ENCODE measurements at places on chromosomes 4 and X. TPM values are rescaled to one million over a fixed set of nuclear protein-coding genes. Genes with fewer than 3 reads are reported as not detected.

DNA sequence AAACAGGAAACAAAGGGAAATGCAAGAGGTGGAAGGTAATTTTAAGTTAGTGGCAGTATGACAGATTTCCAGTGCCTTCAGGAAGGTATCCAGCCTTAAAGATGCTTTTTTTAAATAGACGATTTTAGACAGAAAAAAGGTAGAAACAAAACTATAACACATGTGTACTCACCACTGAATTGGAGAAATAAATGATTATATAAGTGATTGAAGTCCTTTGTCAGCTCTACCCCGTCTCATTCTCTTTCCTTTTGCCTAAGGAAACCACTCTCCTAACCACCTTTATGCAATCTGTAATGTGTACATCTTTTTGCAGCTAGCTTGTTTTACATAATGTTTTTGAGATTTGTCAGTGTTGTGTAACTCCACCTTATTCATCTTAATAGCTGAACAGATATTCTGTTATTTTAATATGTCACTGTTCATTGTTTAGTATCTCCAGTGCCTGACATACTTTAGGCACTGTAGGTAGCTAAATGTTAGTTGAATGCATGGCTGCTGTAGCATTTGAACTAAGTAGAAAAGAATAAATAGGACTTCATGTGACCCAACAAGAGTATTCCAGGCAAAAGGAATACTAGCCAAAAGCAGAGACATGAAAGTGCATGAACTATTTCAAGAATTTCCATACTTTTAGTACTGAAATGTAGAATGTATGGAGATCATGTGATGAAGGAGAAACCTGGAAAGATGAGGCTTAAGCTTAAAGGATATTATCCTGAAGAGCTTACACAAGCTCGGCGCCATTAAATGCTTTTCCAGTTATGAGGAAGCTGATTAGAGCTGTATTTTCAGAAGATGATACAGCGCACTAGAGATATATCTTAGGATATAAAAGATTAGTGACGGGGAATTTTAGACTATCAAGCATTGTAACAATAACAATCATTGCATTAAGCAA, 865 bp downstream of the FAM200B start:
- no peak for DNase-seq

- DNase-seq, result no peak
Observed at GRCh38 chr4:22115262-22115661, 166.7 kb upstream of the KCNIP4 start.

DNA sequence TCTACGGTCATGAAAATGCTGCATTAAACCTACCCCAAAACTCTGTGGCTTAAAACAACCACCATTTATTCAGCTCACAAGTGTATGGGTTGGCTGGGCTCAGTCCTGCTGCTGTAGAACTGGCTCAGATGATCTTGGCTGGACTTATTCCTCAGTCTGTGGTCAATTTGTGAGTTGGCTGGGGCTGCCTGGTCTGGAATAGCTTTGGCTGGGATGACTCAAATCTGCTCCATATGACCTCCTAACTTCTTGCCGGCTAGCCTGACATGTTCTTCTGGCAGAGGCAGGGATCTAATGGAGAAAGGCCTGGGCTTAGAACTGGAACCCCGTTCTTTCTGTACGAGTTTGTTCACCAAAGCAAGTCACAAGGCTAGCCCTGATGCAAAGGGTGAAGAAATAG, 71.7 kb downstream of the CFAP299 start:
- peak; percentile 17 for DNase-seq

DNA sequence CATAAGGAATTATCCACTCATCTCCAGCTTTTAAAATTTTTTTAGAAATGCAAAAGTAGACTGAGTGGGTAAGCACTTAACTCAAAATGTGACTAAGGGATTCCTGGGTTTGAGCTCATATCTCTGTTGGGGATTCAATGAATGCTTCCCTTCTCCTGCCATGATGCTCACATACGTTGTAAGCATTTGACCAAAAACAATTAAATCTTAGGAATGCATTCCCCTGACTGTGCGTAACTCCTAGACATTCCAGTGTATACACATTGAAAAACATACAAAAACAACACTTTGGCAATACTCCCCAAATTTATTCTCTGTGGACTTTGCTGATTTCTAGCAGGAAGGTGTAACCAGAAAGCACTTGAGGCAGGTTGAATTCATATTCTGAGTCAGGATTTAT, 29.8 kb downstream of the SPANXA2 start:
- no peak for DNase-seq

GRCh38 chr4:147942729-147943128, 210.8 kb downstream of the ARHGAP10 start:
- DNase-seq, result no peak

- no peak for DNase-seq
Observed at GRCh38 chrX:85993539-85994197, 53.7 kb downstream of the CHM start.

- DNase-seq, result no peak
Observed at GRCh38 chrX:110267874-110268273, 50.0 kb downstream of the AMMECR1 start.

DNA sequence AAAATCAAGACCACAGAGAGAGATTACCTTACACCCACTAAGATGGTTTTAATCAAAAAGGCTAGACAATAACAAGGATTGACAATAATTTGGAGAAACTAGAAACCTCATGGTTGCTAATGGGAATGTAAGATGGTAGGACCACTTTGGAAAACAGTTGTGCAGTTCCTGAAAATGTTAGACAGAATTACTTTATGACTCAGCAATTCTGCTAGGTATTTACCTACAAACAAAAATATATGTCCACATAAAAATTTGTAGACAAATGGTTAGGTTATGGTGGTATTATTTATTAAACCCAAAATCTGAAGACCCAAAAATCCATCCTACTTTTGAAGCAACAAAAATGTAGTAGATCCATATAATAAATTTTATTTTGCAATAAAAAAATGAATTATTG, 1027.0 kb upstream of the ADGRL3 start:
- no peak for DNase-seq

DNA sequence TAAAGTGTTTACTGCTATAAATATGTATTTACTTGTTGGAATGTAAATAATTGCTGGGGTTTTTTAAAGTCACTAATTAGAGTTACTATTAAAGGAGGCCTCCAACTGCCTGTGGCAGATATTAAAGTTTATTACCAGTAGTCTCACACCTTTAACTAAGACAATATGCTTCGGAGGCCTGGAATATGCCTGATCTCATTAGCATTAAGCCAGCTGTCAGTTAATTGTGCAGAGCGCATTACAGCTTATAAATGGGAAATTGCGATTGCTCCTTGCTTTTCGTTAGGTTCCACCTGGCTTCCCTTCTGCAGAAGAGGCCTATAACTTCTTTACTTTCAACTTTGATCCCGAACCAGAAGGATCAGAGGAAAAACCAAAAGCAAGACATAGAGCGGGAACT, 41.3 kb downstream of the CC2D2A start:
- DNase-seq, result no peak

GRCh38 chr4:26682436-26682835, 98.6 kb downstream of the TBC1D19 start:
- no peak for DNase-seq

DNA sequence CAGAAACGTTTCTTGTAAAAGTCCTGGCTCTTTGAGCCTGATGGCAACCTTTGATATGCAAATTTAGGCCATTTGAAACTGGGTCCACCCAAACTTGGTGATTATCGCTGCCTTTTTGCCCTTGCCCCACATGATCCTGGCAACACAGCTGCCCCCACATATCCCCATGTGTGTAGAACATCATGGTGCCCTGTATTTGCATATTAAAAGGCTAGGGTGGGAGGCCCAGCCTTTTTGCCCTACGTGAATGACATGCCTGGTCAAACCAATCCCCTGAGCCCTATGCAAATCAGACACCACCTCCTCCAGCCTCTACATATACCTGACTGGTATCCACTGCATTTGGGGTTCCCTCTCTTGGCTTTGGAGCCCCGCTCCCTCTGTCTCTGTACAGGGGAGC, 202.4 kb downstream of the MAB21L2 start:
- DNase-seq, result no peak

DNA sequence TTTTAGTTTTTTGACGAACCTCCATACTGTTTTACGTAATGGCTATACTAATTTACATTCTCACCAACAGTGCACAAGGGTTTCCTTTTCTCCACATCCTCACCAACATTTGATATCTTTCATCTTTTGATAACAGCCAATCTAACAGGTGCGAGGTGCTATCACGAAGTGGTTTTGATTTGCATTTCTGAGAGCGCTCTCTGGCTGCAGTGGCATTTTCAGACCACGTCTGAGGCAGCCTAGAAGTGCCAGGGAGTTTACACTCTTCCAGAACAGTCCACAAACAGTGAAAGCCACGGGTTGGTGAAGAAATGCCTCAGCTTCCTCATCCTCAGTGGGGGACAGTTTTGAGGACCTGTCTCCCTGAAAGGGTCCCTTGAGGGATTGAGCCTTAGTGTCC, 471.0 kb downstream of the BCOR start:
- DNase-seq, result no peak

- no peak for DNase-seq
Observed at GRCh38 chr4:140133576-140133975, 20.4 kb downstream of the MAML3 start.

- DNase-seq, result no peak
Observed at GRCh38 chrX:44898411-44899221, 25.6 kb downstream of the KDM6A start.

GRCh38 chrX:29841750-29842149, 373.6 kb upstream of the MAGEB2 start:
- DNase-seq, result no peak

DNA sequence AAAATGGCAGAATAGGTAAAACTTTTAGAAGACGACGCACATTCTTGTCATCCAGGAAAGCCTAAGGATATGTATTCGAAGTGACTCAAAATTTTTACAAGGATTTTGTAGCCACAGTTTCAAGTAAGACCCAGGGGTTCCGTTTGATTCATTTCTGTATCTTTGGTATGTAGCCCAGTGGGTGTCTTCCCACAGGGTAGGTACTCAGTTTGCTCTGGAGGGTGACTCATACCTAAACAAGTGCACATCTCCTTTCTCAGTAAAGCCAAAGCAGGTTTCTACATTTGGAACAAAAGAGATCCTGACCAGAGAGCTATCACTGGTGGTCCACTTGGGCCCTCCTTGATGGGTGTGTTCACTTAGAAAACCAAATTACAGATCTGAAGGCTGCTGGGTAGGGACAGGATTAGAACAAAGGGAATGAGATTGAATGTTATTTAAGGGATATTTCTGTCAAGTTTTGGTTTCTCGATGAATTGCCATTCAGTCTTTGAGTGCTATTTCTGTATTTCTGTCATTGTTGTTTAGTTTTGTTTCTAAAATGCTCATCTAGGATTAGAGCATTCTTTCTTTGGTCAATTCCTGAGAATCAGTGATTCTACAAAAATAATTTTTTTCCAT, 56.1 kb downstream of the PLS3 start:
- DNase-seq, result no peak

DNA sequence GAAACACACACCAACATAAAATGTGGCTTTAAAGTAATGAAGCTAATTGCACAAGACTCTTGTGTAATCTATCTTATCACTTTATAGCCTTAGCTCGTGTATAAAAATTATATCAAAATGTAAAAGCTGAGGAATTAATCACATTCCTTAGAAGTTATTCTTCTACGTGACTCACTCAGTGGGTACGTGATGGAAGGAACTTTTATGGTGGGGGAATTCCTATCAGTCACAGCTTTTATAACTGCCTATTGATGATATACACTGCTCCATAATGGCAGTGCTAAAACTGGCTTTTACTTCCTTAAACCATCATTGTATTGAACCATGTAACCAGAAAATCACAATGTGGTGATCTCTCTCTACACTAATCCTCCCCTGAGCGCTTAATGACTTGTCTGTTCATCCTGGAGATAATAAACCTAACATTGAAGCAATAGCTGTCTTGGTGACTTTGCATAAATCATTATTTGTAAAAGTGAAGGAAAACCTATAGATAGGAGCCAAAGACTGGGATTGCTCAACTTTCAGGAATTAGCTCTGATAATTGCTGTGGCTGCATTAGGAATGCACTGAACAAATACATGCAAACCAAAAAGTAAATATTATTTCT, 276.7 kb downstream of the GBA3 start:
- DNase-seq, result no peak

- DNase-seq, result no peak
Observed at GRCh38 chr4:173076903-173077634, 91.5 kb upstream of the GALNT7 start.

GRCh38 chr4:5956285-5957021, 61.8 kb downstream of the C4orf50 start:
- no peak for DNase-seq

DNA sequence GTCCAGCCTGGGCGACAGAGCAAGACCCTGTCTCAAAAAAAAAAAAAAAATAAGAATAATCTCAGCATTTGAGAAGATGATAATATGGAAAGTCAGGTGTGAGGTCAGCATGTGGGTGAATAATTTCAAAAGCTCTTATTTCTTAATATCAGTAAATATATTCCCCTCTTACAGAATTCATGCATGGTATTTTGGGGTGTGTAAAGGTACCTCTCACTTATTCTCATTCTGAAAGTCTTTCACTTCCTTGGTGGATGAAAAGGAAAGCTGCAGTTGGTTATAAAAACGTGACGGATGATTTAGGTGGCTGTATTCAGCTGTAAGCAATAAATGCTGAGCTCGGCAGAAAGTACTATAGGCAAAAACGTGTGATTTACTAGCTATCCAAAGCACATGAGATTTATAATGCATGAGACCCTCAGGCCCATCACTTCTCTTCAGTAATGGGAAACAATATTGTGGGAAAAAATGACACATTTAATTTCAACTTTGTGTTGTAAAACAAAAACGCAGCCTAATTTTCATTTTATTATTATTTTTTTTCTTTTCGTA, 353.2 kb upstream of the MAGEB2 start:
- DNase-seq, result no peak

DNA sequence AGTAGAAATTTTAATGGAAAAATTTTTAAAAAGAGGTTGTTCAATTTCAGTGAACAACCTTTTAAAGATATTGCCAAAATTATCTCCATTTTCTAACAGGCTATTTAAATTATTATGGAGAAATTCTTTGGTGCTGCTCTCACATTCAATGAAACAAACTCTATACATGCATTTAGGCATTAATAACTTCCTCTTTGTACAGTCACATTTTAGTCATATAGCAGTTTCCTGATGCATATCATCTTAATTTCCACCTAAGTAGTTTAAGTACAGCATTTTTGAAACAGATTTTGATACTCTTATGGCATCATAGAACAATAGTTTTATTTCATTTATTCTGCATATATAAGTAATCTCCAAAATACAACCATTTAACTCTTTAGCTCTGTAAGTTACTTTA, 500.1 kb downstream of the STPG2 start:
- DNase-seq, result no peak

GRCh38 chrX:34146906-34147305, 14.8 kb upstream of the FAM47A start:
- DNase-seq, result no peak

- DNase-seq, result no peak
Observed at GRCh38 chrX:34503119-34503518, 154.0 kb downstream of the TMEM47 start.

GRCh38 chrX:10039821-10040793, 72.9 kb downstream of the CLDN34 start:
- DNase-seq, result no peak

Gene GPR143
- total RNA-seq, result 0.21 TPM

Gene EDA2R
- total RNA-seq, result 3.5 TPM

Gene LRAT
- total RNA-seq, result 1.1 TPM

Gene KDR
- total RNA-seq, result 78.7 TPM

Gene FAM9B
- not detected for total RNA-seq

Gene TAPT1
- total RNA-seq, result 35.7 TPM

Gene NMU
- not detected for total RNA-seq

Gene FGFR3
- 2.7 TPM for total RNA-seq

Gene CENPVL1
- total RNA-seq, result not detected

Gene SMIM31
- not detected for total RNA-seq

Gene FGF2
- total RNA-seq, result 19.0 TPM

Gene DTHD1
- total RNA-seq, result 0.42 TPM

Gene FGF13
- total RNA-seq, result 5.9 TPM

Gene WDR19
- total RNA-seq, result 93.1 TPM

Gene SLIT2
- total RNA-seq, result 38.6 TPM
